H1 (cell line): ENCODE measurements at places on chromosomes 16 and 17.

- no peak for DNase-seq
Measured at GRCh38 chr17:72338847-72339790, 218.3 kb downstream of the SOX9 start.

- no peak for DNase-seq
Measured at GRCh38 chr16:4091240-4092012, 24.8 kb downstream of the ADCY9 start.

- DNase-seq = no peak
Measured at GRCh38 chr17:18987230-18987610, 17.3 kb downstream of the FAM83G start.

- no peak for DNase-seq
Measured at GRCh38 chr17:37054894-37055293, 106.1 kb downstream of the AATF start.

GRCh38 chr16:76081967-76082366 is 195.2 kb upstream of the CNTNAP4 start:
- no peak for DNase-seq

- no peak for DNase-seq
Measured at GRCh38 chr17:68514831-68515635, 2.8 kb downstream of the PRKAR1A start.
